Cerebellum (tissue), 4 donors: ENCODE measurements at places on chromosomes 12 and 14.

DNA sequence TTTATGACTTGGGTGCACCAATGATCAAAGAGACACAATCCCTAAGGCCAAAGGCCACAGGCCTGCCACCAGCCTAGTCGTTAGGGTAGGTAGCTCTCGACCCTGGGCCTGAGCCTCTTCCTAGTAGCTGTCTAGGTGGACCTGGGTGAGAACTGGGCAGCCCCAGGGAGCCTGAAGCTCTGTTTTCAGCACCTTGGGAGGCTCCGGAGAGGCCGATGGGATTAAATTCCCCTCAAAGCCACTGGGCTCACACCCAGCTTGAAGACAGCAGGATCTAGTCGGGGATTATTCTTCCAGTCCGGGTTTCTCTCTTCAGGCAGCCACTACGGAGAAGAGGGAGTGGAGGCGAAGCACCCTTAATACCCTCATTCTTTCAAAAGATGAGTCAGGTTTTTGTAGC, 79.8 kb downstream of the TMEM260 start:
- DNase-seq: no peak

- DNase-seq: no peak
Observed at GRCh38 chr14:36717363-36717762, 55.7 kb downstream of the PAX9 start.

- DNase-seq: no peak
Observed at GRCh38 chr12:24649634-24650033, 299.3 kb downstream of the BCAT1 start.

GRCh38 chr14:96051231-96051630, 12.1 kb downstream of the C14orf132 start:
- no peak for DNase-seq

DNA sequence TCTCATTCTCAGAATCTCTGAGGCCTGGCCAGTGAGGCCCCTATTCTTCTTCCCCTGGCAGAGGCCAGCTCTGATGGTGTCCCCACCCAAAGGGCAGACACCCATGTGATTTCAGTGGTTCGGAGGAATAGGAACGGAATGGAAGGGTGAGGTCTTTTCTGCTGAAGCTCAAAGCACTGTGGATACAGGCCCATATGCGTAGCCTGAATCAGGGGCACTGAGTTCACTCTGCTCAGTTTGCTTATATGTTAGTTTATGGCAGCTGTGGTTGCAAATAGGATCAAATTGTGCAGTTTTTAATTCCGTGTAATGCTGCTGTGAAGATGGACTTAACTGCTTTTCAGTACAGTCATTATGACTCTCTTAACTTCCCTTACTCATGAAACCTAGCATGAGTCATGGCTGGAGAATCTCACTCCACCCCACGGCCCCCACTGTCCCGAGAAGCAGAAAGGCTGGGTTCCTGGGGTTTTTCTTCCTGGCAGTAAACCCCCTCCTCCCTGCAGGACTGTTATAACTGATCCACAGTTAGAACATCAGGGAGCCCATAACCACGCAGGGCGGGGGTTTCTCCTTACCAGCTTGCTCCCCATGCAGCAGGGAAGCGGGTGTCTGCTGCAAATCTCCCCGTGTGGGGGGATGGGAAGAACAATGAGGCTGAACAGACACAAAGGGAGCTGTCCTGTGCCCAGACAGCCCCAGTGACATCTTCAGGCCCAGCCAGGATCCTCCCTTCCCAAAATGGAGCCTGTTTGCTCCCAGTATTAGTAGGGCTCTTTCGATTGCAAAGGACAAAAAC, 122.7 kb downstream of the SLC38A6 start:
- no peak for DNase-seq
